Aorta (tissue), 5 donors: ENCODE measurements at places on chromosomes 12 and 14. TPM values are rescaled to one million over a fixed set of nuclear protein-coding genes. Genes with fewer than 3 reads are reported as not detected.

KRT82 gene
- total RNA-seq, result not detected

CCDC196 gene
- total RNA-seq, result not detected

NEUROD4 gene
- total RNA-seq, result not detected

IFNG-AS1 gene
- 0.54 TPM for total RNA-seq

GRCh38 chr14:50791201-50791600 is 39.8 kb downstream of the NIN start:
- DNase-seq, result no peak

DNA sequence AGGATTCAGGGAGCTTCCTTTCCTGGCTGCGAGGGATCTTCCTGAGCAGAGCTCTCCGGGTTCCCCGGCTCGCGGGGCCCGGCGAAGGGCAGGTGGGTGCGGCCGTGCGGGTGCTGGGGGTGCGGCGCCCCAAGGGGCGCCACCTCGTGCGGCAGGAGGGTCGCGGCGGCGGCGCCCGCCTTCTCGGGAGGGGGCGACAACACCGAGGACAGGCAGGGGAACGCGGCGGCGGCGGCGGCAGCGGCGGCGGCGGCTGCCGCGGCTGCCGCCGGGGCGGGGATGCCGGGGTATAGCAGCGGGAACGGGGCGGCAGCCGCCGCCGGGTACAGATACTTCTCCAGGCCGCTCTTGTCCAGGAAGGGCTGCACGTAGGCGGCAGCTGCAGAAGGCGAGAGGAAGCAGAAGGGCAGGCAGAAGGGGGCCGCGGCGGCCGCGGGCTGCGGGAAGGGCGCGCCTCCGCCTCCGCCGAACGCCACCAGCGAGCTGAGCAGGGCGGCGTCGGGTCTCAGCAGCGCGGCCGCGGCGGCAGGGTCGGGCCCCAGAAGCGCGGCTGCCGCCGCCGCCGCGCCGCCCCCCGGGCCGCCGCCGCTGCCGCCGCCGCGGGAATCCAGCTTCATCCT is 2.7 kb downstream of the BHLHE41 start:
- DNase-seq, result peak; percentile 60

GRCh38 chr12:57590864-57591781 is at the start of gene PIP4K2C:
PIP4K2C (plus strand) TSS chr12:57591192; CDS start chr12:57591290, 98 bp downstream.
- peak; percentile 91 for DNase-seq

DNA sequence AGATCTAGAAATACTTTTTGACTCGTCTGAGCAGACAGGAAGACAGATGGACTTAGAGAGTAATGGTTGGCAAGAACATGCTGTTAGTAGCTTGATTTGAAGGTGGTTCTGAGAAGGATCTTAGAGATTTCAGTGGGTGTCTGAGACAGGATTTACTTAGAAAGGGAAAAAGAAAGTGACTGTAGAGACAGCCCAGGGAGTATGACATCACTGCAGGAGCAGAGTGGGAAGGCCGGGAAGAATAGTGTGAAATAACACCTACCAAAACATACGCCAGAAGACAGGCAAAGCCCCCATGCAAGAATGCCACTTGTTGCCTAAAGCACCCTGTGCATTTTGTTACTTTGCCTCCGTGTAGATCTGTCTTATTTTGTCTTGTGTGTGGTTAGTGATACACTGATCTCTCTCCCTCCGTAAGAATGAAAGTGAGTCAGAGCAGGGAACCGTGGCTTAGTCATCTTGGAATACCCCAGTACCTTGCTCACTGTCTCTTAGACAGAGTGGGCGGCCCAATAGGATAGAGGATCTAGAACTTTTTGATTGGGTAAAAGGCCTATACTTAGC is 161.3 kb upstream of the IFNG-AS1 start:
- peak; percentile 50 for DNase-seq

- DNase-seq, result no peak
Observed at GRCh38 chr12:79558924-79559469, 131.8 kb downstream of the PAWR start.

GRCh38 chr12:96486751-96487613 is 2.4 kb upstream of the CFAP54 start:
- DNase-seq, result no peak

DNA sequence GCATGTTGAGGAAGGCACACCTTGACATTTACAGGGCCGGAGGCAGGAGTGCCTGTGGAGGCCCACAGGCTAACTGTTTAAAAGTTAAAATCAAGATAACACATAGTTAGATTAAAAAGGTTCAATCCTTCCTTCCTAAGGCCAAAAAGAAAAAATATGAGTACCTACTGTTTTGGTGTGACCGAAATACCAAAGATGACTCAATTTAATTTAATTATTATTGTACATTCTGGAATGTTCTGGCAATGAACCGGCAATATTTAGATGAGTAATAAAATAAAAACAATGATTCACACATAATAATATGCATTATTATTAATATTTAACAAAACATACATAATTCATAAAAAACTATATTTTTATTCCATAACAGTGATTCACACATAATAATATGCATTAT is 136.8 kb upstream of the NTF3 start:
- DNase-seq, result no peak

- no peak for DNase-seq
Observed at GRCh38 chr12:26737487-26738030, 95.4 kb downstream of the ITPR2 start.

DNA sequence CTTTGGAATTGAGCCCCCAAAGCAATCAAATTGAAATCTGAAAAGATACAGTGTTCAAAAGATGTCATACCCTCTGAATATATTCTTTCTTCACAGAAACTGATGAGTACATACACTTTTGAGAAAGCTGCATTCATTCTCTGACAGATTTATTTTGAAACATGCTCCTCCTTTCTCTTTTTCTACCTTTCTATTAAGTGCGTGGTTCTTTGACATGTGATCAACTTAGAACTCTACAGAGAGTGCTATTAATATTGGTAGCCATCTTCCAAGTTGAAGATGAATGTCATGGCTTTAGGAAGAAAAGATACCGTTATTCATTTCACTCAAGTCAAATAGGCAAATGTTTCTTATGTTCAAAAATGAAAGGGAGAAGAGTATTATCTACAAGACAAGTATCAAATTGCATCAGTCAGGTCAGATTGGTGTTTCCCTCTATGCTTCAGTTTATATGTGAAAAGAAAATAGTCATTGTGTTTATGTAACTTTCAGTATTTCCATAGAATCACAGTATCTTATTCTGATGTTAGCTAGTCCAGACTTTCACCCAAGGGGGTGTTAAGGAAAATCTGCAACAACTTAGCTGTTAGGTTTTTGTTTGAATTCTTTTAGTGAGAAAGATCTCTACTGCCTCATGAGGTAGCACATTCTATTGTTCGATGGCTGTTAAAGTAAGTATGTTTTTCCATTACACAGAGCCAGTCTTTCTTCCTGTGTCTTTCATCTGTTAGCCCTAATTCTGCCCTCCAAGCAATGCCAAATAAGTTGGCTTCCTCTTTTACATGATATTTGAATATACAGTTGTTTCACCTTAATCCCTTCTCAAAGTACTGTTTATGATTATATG is 55.4 kb upstream of the GARIN2 start:
- no peak for DNase-seq
